ENCODE measurements at places on chromosomes 2 and 18.

GRCh38 chr2:33077844-33078243 is 131.1 kb downstream of the LTBP1 start:
- DNase-seq, result no peak

DNA sequence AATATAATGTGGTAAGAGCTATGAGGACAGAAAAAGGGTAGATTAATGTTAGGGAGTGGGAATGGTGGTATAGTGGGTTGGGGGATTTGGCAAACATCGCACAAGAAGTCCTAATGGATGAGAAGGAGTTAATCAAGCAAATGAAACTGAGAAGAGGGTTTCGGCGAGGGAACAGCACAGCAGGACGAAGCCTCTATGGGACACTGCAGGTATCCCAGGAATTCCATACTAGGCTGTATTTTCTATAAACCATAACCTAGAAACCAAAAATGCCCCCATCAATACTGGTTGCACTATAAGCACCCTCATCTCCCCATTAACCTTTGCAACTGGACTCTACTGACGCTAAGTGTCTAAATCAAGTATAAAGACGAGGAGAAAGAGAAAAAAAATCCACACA is 10.3 kb downstream of the WDFY1 start:
- DNase-seq, result no peak

GRCh38 chr2:11513319-11513718 is 20.5 kb upstream of the GREB1 start:
- DNase-seq, result no peak

DNA sequence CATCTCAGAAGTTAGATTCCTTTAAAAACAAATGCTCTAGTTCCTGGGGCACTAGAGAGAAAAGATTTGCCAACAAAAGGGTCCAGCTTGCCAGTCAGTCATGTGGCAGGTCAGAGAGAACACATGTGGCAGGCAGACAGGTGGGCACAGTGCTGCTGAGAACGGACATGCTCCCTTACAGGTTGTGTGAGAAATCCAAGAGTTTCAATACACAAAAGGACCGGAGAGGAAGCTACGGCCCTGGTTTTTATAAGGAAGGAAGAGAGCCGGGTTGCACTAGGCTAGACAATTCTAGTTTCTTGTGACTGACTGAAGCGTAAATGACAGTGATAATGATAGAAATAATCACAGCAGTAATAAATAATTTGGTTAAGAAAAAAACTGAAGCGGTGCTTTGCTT is 18.3 kb downstream of the CDC42EP3 start:
- no peak for DNase-seq

GRCh38 chr2:118269408-118270051 is 181.3 kb downstream of the INSIG2 start:
- peak; percentile 14 for DNase-seq

- peak; percentile 28 for DNase-seq
Observed at GRCh38 chr2:84919885-84920580, 14.6 kb downstream of the TMSB10 start.

DNA sequence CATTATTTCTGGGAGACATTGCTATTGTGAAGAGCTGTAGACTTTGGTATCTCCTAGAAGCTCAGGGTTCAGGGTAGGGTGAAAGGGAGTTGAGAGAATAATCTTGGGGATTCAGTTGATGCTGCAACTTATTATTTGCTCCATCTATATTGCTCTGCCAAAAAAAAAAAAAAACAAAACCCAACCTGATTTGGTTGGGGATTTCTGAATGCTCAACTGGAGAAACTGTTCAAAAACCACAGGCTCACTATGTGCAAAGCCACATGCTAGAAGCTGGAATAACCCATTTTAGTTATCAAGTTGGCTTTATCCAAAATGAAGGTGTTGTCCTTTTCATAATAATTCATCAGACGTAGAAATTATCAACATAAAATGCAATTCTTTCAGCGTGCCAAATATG is 309.1 kb downstream of the TGIF1 start:
- DNase-seq, result no peak

All from K562 (cell line).